ENCODE measurements at places on chromosomes 4 and X. TPM values are rescaled to one million over a fixed set of nuclear protein-coding genes. Genes with fewer than 3 reads are reported as not detected.

The FAM47C gene
- not detected for total RNA-seq

The CLGN gene
- total RNA-seq: 4.2 TPM

The NUDT6 gene
- total RNA-seq: 11.1 TPM

The PAK3 gene
- total RNA-seq: 5.2 TPM

The CENPI gene
- 48.4 TPM for total RNA-seq

The ACSL1 gene
- 12.9 TPM for total RNA-seq

DNA sequence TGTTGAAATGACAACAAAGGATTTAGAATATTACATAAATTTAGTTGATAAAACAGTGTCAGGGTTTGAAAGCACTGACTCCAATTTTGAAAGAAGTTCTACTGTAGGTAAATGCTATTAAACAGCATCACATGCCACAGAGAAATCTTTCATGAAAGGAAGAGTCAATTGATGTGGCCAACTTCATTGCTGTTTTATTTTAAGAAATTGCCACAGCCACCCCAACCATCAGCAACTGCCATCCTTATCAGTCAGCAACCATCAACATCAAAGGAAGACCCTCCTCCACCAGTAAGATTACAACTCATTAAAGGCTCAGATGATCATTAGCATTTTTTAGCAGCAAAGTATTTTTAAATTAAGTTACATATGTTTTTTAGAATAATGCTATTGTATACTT is 54.6 kb upstream of the RAB9B start:
- DNase-seq: no peak

DNA sequence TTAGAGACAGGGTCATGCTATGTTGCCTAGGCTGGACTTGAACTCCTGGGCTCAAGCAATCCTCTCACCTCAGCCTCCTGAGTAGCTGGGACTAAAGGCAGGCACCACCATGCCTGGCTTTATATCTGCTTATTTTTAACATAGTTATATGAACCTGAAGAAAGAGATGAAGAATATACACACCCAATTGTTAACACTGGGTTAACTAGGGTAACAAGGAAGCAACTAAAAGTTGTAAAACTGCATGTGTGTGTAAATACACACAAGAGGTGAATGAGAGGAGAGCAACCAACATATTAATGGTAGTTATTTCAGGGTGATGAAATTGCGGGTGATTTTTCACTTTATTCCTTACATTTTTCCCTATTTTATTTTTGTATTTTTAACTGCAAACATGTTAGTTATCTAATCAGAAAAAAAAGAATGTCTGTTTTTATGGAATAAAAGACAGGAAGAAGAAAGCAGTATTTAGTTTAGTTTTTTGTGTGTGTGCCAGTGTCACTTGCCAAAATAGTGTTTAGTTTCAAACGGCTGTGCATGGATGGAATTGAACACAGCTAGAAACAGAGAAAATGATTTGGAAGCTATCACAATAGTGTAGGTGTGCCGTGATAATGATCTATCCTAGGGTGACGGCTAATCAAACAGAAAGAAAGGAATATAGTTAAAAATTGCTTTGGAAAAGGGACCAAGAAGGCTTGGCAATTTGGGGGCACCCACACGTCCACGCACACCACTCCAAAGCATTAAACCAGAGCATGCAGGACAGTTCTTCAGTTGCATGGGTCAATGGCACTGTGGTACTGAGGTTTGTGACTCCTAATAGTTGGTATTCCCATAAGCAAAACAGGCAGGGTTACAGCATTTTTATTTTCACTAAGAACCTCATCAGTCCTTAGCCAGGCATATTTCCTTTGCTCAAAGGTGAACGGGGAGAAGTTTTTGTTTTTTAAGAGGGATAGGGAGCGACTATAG is 89.1 kb upstream of the KLHL13 start:
- DNase-seq: no peak

GRCh38 chr4:153008578-153009199 is 72.6 kb downstream of the FHDC1 start:
- DNase-seq: no peak

DNA sequence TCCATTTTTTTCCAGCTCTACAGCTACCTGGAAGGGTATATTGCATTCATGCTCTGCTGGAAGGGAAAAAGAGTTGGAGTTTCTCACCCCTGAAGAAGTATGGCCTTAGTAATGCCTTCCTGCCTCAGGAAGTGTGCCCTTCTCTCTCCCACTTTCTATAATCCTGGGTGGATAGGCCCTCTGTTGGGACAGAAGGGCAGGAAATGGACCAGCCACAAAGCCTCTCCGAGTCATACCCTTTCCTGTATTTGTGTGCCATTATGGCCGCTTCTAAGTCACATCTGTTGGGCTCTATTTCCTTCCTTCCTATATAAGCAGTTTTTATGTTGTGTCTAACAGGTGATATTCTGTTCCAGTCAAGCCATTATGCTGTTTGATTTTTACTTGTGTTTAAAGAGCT is 74.8 kb upstream of the SMARCA5 start:
- peak; percentile 14 for DNase-seq

DNA sequence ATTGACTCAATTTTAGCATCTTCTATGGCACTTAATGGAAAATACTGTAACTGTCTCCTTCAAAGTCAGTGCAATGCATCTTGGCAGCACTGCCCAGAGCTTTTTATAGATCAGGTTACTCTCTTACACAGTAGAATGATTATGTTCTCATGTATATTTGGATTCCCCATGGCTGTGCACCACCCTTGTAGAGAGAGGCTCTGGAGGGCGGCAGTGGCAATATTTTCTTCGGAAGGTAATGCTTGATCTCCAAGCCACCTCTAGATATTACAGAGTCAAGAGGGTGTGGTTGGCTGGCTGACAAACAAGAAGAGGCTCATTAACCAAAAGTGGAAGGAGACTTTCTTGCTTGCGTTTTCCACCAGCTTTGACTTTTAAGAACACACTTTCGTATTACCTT is 72.8 kb upstream of the ARSJ start:
- DNase-seq: no peak

DNA sequence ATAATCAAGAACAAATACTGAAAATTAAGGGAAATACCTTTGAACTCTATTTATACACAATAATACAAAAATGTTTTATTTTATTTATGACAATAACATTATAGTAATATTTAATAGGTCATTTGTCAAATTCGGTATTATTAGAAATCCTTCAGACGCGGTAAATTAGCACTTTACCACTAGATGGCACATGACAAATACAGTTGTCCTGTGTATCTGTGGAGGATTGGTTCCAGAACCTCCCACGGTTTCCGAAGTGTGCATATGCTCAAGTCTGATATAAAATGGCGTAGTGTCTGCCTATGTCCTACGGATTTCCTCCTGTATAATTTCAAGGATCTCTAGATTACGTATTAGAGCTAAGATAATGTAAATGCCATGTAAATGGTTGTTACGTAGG is 8.1 kb upstream of the LINC00632 start:
- no peak for DNase-seq

GRCh38 chrX:130393451-130394074 is 8.1 kb upstream of the GPR119 start:
- DNase-seq: peak; percentile 66

DNA sequence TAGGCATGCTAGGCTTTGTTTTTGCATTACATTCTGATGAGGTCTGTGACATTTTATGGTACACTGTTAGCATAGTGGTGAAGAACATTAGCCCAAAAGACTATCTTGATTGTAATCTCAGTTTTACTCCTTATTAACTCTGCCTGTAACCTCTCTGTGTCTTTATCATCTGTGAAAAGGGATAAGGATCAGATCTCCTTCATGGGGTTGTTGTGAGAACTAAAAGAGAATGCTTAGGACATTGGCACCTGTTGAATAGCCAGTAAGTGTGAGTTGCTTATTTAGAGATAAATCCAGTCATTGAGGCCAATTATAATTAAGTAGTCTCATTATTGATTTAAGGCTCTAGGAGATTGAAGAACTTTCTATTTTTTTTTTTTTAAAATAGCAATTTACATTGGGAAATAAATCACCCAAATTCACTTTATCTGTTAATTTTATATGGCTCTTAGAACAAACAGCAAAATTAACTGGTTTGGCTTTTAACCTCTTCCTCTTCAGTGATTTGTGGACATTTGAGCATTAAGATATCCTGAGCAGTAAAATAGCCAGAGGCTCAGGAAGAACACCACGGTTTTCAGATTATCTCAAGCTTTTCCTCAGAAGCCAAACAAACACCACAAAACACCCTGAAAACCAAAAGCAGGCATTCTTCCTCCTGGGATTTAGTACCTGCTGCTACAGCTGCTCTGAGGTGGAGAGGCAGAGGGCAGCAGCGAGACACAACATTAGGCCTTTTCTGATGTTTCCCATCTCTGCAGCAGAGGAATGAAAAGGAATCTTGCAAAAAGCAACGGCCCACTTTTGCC is 192.9 kb downstream of the ARHGAP10 start:
- peak; percentile 57 for DNase-seq

- peak; percentile 55 for DNase-seq
These were observed 379.6 kb downstream of the ARHGAP24 start for GRCh38 chr4:85854546-85854945.

DNA sequence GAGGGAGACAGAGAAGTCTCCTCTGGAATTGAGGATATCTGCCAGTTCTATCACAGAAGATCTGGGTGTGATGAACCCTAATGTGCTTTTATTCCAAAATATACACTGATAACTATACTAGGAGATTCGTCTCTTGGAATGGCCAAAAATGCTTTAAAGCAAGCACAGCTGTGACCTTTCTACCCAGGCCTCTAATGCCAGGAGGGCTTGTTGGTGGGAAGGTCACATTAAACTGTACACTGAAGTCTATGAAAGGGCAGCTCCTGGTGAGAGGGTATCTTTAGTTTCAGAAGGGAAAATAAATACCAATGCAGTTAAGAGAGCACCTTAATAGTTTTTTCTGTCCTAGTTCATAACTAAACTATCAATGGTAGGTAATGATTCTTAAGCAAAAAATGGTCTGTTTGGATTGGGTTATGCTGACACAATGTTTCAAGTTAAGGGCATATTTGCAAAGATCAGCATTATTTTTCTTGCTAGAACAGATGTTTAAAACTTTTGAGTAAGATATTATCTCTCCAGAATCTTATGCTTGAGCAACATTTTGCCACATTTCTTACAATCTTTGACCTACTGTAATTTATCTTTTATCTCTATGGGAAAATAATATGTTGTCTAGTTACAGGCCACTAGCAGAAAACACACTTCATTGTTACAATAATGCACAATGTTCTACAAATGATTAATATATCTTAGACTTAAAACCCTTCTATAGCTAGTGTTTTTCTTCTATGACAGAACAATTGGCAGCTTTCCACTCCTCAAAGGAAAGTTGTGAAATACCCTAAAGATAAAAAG is 59.6 kb downstream of the SEC24D start:
- DNase-seq: no peak

DNA sequence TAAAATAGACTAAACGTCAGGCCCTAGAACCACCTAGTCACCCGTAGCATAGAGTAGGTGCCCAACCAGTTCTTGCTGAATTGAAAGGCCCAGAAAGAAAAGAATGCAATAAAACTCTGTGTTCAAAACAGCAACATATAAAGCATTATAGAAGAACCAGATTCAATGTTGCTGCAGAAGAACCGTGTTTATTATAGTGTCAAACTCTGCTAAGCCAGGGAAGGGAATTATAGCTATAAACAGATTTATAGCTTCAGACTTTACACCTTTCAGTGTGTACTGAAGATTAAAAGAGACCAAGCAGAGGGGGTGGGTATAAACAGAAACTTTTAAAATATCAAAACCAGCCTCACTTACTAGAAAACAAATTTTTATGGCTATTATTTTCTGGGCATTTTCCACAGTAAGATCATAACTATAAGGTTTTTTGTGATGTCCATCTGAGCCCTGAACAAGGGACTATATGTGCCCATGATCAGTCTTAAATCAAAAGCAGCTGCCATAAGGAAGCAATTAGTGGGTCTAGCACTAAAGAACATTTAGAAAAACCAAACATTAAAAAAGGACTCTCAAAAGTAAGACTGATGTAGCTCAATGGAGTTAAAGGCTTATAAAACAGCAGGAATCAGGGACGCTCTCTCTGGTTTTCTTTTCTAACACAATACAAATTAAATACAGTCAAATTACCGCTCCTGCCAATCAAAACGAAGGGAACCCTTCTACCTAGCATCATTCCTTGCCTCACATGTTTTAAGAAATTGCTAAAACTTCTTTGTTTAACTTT is 219.7 kb upstream of the ETNPPL start:
- no peak for DNase-seq

DNA sequence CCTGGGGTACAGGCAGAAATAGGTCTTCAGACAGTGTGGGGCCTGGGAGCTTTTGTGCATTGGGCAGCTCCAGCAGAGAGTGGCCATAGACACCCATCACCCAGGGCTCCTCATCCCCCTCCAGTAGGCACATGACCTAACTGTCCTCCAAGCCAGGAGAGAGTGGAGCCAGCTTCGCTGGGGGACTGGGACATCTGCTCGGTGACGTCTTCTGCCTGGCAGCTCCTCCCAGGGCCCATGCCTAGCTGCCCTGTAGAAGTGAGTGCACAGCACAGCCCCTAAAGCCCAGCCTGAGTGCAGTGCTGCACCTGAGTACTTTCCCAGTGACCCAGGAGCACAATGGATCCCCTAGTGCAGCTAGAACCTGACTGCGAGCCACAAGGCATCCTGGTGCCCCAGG is 279.7 kb upstream of the SLC7A11 start:
- DNase-seq: no peak

DNA sequence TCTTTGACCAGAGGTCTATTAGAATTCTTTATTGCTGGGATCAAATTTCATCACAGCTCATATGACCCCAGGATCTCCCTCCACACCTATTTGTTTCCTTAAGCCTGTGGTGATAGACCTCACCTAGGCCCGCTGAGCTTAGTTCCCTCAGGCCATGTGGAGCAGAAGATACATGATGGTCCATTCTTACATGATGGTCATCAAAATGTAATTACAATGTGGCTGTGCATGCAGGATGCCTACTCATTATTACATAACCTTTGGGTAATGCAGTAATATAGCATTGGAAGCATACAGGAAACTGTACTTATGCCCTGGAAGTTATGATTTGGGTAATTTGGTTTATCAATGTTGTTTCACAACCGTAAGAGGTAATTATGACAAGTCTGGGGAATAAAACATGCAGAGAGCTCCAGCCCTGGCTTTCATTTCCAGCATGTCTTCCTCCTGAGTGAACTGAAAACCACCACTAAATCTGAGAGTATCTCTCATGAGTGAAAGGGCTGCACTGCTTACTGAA is 67.0 kb upstream of the AGA start:
- DNase-seq: no peak

GRCh38 chrX:52933976-52934703 is 24.2 kb downstream of the FAM156A start:
- peak; percentile 17 for DNase-seq

- peak; percentile 34 for DNase-seq
These were observed 9.7 kb downstream of the PPEF2 start for GRCh38 chr4:75892508-75892907.

GRCh38 chr4:158313566-158313965 is 103.3 kb downstream of the TMEM144 start:
- DNase-seq: no peak

GRCh38 chr4:25271866-25272265 is 38.0 kb downstream of the PI4K2B start:
- peak; percentile 43 for DNase-seq

- no peak for DNase-seq
These were observed 34.6 kb downstream of the F8 start for GRCh38 chrX:154987940-154988339.

GRCh38 chr4:168647646-168648375 is 151.0 kb downstream of the PALLD start:
- DNase-seq: no peak

Data from SJCRH30 (cell line).